NCI-H1092 (cell line): ENCODE measurements at places on chromosomes 12 and 14.
A peak's percentile ranks its signal among the peaks of the same experiment; 100 is the strongest.

DNA sequence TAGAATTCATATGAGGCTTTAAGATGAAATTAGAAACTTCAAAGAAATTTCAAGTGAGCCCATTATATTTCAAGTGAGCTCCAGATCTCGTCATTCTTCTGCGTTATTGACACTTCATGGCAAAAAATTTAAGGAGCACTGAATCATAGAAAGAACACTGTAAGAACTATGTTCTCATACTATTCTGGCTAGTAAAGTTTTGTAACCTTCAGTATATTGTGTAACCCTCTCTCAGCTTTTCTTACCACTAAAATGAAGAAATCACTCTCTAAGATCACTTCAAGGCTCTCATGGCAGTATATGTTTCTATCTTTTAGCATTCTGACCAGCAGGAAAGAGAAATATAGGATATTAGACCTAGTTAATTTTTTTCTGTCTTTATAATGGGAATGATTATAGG, 6.3 kb downstream of the GPHN start:
- DNase-seq = no peak

GRCh38 chr12:130014485-130014807, 110.6 kb upstream of the TMEM132D start:
- DNase-seq = peak; percentile 14

GRCh38 chr14:84127495-84127894, 1402.4 kb upstream of the FLRT2 start:
- no peak for DNase-seq

DNA sequence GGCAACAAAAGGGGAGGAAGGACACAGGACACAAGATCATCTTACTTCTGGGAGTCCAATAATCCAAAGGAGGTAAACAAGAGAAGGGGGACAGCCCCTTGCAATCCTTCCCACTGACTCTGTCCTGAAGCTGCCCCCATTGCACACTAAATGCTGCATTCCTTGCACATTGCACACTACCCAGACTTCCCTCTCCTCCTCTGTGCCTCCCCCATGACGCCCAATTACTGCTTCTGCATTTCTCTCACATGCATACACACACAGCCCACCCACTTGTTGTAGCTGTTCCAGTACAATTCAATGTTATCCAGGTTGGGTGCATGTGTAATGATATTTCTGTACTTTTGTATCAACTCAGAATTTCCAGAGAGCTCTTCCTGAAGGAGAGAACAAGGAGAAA, 5.5 kb downstream of the NDRG2 start:
- DNase-seq = no peak

- DNase-seq = no peak
Observed at GRCh38 chr14:102154821-102155549, 15.3 kb downstream of the WDR20 start.

- DNase-seq = no peak
Observed at GRCh38 chr14:52175982-52176502, 91.5 kb upstream of the PTGDR start.

DNA sequence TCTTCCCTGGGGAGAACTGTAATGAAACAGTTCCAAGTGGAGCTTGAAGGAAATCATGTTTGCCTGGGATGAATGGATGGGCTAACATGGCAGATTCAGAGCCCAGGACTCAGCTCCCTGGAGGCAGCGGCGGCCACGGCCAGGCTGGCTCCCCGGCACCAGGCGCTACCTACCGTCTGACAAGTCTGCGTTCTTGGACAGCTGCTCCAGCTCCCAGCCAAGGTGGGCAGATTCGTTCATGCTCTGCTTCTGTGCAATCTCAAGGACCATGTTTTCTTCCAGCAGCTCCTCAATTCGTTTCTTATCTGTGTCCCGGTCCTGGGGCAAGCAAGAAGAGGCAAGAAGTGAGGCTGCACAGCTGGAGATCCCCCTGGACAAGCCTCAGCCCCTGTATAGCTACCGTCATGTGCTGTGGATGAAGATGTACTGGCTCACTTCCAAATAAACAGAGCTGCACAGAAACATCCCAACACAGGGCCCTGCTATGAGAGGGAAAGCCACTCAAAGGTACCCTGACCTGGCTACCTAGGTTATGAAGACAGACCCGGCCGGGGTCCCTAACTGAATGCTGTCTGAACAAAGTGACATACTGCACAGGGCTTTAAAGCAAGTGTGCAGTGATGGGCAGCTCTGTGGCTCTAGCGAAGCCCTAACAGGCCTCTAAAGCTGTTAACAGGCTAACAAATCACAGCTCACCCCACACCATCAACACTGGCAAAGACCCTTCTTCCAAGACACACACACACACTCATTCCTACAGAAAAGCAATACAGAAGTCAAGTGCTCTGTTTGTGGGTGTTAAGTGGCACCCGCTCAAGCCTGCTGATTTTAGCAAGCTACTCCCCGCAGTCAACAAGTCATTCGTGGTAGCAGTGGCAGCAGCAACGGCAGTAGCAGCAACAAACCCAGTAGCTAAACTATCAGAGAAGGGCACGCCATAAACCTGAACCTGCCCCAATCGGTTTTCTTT, 80.4 kb upstream of the GPR68 start:
- DNase-seq = no peak

DNA sequence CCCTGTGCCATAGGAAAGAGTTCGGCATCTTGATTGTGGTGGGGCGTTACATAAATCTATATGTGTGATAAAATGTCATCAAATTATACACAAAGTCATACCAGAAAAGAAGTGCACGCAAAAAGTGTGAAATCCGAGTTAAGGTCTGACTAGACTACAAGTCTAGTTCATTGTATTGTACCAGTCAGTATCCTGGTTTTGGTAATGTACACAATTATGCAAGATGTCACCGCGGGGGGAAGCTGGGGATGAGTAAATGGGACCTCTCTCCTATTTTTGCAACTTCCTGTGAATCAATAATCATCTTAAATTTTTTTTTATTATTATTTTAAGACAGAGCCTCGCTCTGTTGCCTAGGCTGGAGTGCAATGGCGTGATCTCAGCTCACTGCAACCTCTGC, 43.2 kb upstream of the BCL11B start:
- DNase-seq = no peak

DNA sequence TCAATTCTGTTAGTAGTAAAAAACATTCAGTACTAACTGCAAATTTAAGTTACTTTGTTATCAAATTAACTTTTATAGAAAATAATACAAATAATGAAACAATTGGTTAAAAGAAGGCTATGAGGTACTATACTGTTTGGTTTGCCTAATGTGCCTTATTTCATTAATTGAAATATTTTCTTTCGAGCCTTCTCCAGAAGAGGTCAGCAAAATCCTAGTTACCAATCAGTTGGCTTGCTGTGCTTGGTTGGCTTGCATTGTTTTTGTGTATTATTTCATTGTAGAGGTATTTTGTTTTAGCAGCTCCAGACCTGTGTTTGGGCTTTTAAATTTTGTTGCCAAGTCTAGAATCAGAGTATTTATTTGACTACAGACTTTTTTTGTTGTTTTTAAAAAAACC, 68.5 kb downstream of the AEBP2 start:
- no peak for DNase-seq

DNA sequence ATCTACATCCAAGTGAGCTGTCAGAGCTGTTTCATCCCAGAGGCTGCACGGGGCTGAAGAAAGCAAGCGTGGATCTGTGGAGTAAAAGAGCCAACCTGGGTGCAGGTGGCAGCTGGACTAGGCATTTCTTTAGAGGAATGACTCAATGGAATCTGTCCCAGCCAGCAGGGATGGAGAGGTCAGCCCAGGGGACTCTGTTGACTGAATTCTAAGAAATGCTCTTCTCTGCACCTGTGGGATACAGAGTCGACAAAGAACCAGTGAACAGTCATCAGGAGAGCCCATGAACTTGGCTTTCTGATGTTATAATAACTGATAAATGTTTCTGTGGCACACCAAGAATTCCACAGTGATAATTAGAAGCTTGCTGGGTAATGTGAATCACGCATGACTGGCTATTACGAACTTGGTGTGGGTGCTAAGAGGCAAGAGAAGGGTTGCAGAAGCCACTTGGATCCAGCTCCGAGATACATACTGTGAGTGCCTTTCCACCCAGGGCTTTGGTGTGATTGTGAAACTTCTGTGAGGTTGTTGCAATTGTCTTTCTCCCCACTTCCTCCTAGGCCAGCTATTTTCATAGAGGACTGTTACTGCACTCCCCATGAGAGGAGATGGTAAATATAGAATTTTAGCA, 16.2 kb downstream of the PYGL start:
- no peak for DNase-seq

DNA sequence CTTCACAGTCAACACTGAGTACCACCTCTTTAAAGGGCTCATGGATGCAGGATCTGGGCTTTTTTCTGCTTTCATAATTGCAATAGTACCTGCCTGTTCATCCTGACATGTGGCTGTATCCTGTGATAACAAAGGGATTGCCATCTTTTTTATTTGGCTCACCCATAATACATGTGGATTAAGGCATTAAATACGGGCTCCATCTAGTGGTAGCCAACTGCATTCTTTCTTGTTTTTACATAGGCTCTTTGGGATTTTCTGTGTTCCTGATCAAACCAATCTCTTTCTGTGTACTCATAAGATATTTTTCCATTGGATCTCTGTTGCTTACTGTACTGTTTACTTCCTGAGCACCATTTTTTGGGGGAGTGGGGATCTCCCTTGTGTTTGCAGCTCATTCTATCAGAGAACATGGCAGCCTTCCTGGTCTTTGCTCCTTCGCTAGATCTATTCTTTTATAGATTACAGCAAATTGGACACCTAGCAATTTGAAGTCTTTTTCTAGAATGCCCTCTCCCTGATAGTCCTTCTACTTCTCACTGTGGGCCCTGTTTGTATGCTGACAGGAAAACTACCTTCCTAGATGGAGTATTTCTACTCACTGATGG, 723.4 kb upstream of the MDGA2 start:
- DNase-seq = peak; percentile 22

DNA sequence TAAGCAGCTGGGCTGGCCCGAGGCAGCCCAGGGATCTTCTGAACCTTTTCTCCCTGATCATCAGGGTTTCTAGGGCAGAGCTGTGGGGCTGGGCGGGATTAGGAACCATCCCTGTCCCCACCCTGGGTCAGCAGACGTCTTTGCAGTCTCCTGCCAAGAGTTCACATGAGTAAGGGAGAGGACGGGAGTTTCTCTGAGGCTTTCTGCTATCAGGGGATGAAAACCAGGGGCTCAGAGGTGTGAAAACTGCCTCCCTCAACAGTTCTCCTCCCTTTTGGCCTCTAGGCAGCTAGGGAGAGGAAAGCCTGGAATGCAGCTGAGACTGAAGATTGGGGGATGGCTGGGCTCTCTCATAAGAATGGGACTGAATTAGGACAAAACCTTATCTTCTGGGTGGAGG, 7.9 kb downstream of the ZNF385A start:
- DNase-seq = no peak

- no peak for DNase-seq
Observed at GRCh38 chr14:57405562-57405961, 15.2 kb downstream of the NAA30 start.

GRCh38 chr14:36339816-36340215, 19.4 kb upstream of the MBIP start:
- no peak for DNase-seq

- DNase-seq = no peak
Observed at GRCh38 chr12:48054955-48055821, 50.7 kb downstream of the SENP1 start.

- DNase-seq = no peak
Observed at GRCh38 chr14:75831952-75832351, 149.8 kb downstream of the TGFB3 start.

DNA sequence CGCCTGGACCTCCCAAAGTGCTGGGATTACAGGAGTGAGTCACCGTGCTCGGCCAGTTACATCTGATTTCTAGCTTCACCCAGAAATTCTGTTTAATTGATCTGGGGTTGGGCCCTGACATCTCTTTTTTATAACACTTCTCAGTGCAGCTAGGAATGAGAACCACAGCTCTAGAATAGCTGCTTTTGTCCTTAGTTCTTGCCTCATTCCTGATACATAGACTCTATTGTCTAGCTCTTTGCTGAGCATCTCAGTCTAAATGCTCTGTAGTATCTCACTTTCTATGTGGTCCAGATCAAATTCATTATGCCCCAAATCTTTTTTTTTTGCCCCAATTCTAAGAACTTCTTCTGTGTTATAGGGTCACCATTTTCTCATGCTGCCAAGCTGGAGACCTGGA, 29.9 kb upstream of the FUT8 start:
- no peak for DNase-seq

DNA sequence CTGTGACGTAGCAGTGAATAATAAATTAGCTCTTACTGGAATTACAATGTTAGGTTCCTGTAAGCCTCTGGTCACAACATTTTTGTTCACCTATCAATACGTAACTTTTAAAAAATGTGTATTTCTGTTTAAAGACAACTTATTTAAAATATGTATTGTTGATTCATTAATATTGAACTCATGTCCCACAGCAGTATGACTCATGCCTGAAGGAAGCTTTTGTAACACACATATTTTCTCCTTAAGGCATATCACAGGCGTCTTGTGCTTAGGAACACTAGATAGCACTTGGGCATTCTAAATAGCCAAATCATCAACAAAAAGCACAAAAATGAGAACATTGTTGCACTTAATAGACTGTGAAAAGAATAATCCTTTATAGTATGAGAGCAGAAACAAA, 92.5 kb downstream of the GPHN start:
- DNase-seq = no peak

GRCh38 chr12:120961604-120962531, 16.5 kb upstream of the HNF1A start:
- no peak for DNase-seq

- DNase-seq = no peak
Observed at GRCh38 chr12:124559182-124560017, 8.0 kb downstream of the NCOR2 start.

DNA sequence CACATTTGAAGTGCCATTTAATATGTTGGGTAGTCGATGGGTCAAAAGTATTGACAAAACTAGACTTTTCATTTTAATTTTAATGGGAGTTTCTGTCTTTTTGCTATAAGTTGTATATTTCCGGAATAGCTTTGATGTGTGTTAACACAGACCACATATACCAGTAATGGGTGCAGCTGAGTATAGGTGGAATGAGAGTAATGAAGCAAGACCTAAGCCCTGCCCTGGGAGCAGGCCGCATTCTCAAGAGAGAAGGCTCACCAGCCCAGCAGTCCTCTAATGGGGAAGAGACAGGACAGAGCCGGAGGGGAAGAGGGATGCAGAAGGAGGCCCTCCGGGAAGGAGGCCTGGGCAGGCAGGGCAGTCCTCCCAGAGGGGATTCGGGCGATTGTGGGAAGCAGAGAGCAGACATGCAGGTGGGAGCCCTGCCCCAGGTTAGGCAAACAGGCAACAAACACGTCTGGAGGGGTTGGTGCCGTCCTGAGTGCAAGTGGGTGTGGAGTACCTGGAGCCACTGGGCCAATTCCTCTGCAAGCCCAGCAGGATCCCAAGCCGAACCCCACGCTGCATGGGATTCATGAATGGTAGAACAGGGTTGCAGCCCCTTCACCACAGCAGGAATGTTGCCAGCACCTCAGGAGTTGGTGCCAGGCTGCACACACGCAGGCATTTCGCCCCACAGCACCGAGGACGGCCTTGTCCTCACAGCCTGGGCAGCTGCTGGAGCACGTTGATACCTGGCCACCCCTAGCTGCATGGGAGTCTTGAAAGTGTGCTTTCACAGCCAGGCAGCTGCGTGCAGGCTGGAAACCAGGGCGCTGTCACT, 7.8 kb downstream of the CKB start:
- no peak for DNase-seq

GRCh38 chr14:75915045-75915444, 66.8 kb downstream of the TGFB3 start:
- no peak for DNase-seq

- DNase-seq = peak; percentile 11
Observed at GRCh38 chr12:30988646-30989286, 62.2 kb downstream of the TSPAN11 start.
